ENCODE measurements at places on chromosomes 7 and 10. TPM values are rescaled to one million over a fixed set of nuclear protein-coding genes. Genes with fewer than 3 reads are reported as not detected.

Gene THSD7A
- not detected for total RNA-seq

Gene OR2A5
- not detected for total RNA-seq

Gene GPR146
- 5.6 TPM for total RNA-seq

Gene ALOX5
- total RNA-seq, result 0.60 TPM

Gene TSPAN33
- 9.3 TPM for total RNA-seq

Gene SAMD9
- total RNA-seq, result 14.6 TPM

Gene KLF14
- not detected for total RNA-seq

Gene EGR2
- 45.6 TPM for total RNA-seq

Gene CASP2
- total RNA-seq, result 80.9 TPM

Gene KAZALD1
- total RNA-seq, result 0.72 TPM

Gene WEE2
- total RNA-seq, result not detected

Gene VAX1
- total RNA-seq, result not detected

Gene BAZ1B
- 82.4 TPM for total RNA-seq

Gene ABLIM1
- total RNA-seq, result 155 TPM

Gene GSDME
- total RNA-seq, result 6.1 TPM

Gene DRGX
- total RNA-seq, result not detected

Gene SORBS1
- total RNA-seq, result 0.70 TPM

Gene HTR7
- total RNA-seq, result not detected

Gene MALSU1
- total RNA-seq, result 101 TPM

Gene KCP
- total RNA-seq, result not detected

Gene TMEM213
- not detected for total RNA-seq

Gene FAM25A
- not detected for total RNA-seq

Gene PRLHR
- not detected for total RNA-seq

Gene LIPM
- not detected for total RNA-seq

Gene CUZD1
- total RNA-seq, result 1.5 TPM

Gene RNF133
- total RNA-seq, result not detected

Gene HOXA6
- not detected for total RNA-seq

Gene MUC3A
- total RNA-seq, result not detected

Gene ADCYAP1R1
- not detected for total RNA-seq

Gene NUTM2B
- 0.18 TPM for total RNA-seq

Gene HOXA4
- 0.25 TPM for total RNA-seq

Gene DNAJB12
- 17.5 TPM for total RNA-seq

Gene SHTN1
- total RNA-seq, result not detected

Gene HKDC1
- 0.40 TPM for total RNA-seq

Gene ZNF273
- 11.9 TPM for total RNA-seq

Gene CLCN1
- total RNA-seq, result not detected

Gene SFTPD
- not detected for total RNA-seq

Gene SPDYE6
- not detected for total RNA-seq

Gene CDH23
- total RNA-seq, result 2.7 TPM

Gene CPXM2
- total RNA-seq, result not detected

Gene PNLIPRP3
- not detected for total RNA-seq

Gene TFR2
- total RNA-seq, result 11.9 TPM

Gene CCL26
- not detected for total RNA-seq

Gene FBXL13
- 0.96 TPM for total RNA-seq

Gene CHN2
- total RNA-seq, result 1.8 TPM

Gene ADGRA1
- not detected for total RNA-seq

Gene CCDC3
- total RNA-seq, result not detected

Gene SPAG6
- not detected for total RNA-seq

Gene CYP26C1
- not detected for total RNA-seq

Gene VWC2
- not detected for total RNA-seq

Gene MYL10
- not detected for total RNA-seq

Gene ELMO1
- total RNA-seq, result 75.3 TPM

Gene ATOH7
- total RNA-seq, result not detected

Gene GDF10
- total RNA-seq, result 1.4 TPM

Gene NRCAM
- 3.8 TPM for total RNA-seq
